ENCODE measurements at places on chromosomes 7 and 10. TPM values are rescaled to one million over a fixed set of nuclear protein-coding genes. Genes with fewer than 3 reads are reported as not detected.

The SPDYE2B gene
- total RNA-seq, result not detected

The ADGRA1 gene
- not detected for total RNA-seq

DNA sequence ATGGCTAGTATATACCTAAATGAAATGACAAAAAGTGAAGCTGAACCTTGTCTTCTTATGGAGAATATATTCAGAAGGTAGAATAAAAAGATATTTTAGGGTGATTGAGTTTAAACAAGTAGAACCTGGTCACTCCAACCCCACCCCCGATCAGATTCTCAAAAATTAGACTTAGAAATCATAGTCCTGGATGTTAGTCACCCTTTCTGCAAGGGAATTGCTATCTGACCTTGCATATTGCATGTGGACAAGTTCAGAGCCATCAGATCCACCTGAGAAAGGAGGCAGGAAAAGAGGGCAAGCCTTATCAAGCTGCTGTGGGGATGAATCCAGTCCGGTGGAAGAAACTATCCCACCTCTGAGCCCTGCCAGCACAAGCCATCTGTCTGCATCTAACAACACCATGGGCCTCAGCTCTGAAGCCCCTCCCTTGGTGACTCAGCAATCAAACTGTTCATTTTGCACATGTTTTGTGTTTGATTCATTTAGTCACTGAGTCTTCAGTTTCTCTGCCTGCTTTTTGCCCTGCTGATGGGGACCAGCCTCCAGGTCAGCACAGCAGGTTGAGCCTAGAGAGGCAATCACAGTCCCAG is 727.3 kb downstream of the AUTS2 start:
- no peak for ATAC-seq

The CD36 gene
- 4.2 TPM for total RNA-seq
